Left renal cortex interstitium (tissue), 4 donors: ENCODE measurements at places on chromosomes 3 and 15.

DNA sequence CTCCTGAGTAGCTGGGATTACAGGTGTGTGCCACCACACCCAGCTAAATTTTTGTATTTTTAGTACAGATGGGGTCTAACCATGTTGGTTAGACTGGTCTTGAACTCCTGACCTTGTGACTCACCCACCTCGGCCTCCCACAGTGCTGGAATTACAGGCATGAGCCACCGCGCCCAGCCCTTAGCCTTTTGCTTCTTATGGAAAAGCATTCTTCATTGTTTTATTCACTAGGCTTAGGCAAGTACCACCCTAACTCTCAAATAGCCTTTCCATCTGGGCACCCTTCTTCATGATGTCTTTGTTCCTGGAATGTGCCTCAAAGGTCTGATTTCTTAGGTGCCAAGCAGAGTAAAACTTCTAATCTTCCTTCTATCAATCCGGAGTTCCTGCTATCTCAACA lies 641.8 kb downstream of the FHIT start:
- no peak for DNase-seq

- DNase-seq: no peak
These were observed 92.0 kb downstream of the IGSF11 start for GRCh38 chr3:118942671-118943070.

- no peak for DNase-seq
These were observed 96.7 kb downstream of the SV2B start for GRCh38 chr15:91196768-91197167.

DNA sequence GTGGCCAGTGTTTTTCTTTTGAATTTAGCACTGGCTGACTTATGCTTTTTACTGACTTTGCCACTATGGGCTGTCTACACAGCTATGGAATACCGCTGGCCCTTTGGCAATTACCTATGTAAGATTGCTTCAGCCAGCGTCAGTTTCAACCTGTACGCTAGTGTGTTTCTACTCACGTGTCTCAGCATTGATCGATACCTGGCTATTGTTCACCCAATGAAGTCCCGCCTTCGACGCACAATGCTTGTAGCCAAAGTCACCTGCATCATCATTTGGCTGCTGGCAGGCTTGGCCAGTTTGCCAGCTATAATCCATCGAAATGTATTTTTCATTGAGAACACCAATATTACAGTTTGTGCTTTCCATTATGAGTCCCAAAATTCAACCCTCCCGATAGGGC lies 43.5 kb downstream of the AGTR1 start:
- DNase-seq: no peak

GRCh38 chr3:125643172-125643571 lies 47.9 kb upstream of the OSBPL11 start:
- peak; percentile 22 for DNase-seq

- DNase-seq: no peak
These were observed 17.1 kb upstream of the PRSS50 start for GRCh38 chr3:46734773-46735172.

DNA sequence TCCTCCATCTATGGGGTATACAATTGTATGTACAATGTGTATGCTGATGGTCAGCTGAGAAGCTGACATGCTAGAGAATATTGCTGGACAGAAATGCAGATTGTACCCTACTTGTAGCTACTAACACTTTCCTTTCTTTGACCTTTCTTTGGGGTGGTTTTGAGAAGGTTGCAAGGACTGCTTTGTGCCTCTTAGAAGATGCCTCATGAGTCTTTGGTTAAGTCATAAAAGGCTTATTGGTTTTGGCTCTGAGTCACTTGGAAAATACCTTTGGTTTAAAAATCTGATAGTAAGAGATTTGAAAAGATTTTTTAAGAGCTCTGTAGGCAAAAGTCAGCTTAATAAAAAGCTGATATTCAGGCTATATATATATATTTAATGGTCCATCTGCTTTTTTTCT lies 71.5 kb downstream of the ZMAT3 start:
- DNase-seq: no peak

- no peak for DNase-seq
These were observed 96.0 kb downstream of the GTPBP8 start for GRCh38 chr3:113086560-113087461.

DNA sequence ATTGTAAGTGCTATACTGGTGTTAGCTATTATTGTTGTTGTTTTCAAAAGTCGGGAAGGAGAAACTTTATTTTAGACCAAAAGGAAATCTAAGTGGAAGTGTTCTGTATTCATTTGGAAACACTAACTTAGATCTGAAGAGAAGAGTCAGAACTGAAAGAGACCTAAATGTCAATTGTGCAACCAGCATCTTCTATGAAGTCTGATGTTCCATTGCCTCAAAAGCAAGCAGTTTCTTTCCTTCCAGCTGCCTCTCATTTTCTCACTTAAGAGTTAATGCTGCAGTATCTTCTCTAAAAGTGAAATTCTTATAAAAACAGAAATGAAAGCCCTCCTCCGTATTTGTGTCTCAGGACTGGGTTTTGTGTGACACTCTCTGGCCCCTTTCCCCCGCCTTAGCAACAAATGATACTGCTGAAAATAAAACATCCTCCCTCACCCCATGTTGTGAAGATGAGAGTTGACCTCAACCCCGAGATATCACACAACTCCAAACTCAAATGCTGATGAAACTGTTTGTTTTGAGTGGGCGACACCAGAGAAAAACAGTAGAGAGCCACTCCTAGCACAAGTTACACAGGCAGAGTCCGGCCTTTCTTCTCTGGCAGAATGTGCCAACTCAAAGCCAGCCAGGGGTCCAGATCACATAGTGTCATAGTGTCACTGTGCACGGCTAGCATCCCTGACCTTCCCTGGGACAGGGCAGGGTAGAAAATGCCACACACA lies 48.9 kb downstream of the GLDN start:
- DNase-seq: no peak

DNA sequence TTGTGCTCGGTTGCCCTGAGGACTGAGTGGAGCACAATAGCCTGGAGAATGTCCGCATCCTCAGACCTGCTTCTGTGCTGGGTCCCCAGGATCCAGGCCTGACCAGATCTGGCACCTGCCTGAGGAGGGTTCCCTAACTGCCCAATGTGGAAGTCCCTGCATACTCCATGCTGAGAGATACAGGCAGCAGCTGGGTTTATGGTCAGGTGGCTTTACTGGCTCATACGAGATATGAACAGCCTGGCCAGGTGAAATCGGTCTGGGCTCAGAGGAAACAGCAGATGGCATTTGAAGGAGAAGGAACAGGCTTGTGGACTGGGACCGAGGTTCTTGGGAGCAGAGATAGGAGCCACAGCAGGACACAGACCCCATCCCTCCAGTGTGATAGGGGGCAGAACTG lies 18.2 kb upstream of the KIF23 start:
- DNase-seq: no peak

DNA sequence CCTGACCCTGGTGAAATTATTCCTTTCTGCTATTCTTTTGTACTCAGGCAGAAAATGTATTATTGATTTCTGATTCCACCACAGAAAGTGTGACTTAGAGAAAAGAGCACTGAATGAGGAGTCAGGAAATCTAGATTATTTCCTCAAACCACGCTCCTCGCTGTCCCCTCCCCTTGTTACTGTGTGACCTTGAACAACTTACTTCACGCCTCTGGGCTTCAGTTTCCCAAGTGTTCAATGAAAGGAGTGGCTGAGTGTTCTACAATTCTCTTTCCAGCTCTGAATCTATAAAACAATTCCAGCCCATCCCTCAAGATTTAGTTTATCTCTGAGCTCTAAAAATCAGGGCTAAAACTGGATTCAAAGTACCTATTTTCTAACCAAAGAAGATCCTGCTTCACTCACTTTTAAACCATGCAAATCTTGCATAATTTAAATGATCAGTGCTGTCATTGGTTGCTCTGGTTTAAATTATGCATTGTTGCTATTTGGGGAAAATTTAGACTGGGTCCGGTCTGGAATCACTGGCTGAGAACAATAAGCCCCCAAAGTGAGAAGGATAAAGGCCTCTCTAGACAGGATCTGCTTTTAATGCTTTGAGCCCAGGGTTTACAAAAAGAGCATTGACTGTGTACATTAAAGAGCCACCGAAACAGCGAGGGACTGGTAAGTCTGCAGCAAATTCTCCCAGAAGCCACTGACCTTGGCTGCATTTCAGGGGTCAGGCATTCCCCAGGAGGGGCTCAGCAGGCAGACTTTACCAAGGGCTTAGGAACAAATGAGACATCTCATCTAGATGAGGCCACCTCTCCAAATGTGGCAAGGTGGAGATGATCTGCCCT lies 3.2 kb downstream of the TNIK start:
- DNase-seq: no peak

GRCh38 chr3:194082743-194083636 lies 53.0 kb upstream of the HES1 start:
- no peak for DNase-seq

- no peak for DNase-seq
These were observed 100.2 kb upstream of the CFAP20DC start for GRCh38 chr3:59150039-59150438.

- no peak for DNase-seq
These were observed 83.0 kb downstream of the AKAP13 start for GRCh38 chr15:85463276-85463892.

GRCh38 chr3:170429050-170429449 lies 10.4 kb downstream of the CLDN11 start:
- no peak for DNase-seq

DNA sequence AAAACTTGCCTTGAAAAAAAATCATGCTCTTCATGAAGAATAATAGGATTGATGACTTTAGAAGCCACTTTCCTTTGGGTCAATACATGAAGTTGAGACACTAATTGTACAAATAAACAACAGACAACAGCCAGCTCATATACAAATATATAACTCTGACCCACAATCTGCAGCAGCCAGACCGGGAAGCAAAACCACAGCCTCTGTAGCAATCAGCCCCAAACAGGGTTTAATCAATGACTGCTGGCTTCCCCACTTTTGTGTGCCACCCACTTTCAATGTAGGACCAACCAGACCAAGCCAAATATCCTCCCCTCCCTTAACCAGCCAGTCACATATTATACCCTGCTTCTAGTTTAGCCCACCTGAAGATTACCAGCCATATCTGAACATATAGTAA lies 39.0 kb downstream of the IFT57 start:
- no peak for DNase-seq

DNA sequence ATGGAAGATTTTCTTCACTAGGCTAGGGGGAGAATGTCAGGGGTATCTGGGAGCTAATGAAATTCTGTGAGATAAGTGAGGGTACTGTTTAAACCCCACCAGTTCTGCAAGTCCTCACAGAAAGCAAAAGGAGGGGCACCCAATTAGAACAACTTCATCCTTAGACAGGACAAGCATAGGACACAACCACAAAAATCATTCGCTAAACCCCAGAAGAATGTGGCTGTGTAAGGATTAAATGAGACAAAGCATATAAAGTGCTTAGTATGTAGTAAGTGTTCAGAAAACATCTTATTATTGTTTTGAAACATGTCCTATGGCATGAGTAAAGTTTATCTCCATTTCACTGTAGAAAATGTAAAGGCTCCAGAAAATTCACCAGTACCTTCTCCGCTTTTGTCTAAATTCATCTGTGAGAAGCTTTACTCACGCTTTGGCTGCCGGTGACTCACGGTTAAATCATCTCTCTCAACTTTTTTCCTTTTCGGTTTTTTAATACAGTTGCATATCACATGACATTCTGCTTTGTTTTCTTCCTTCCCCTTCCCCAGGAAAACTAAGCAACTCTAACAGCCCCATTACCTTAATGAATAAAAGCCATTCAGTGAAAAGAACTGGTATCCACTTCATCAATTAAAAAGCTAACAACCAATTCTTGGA lies 1.7 kb downstream of the CLRN1 start:
- DNase-seq: no peak

DNA sequence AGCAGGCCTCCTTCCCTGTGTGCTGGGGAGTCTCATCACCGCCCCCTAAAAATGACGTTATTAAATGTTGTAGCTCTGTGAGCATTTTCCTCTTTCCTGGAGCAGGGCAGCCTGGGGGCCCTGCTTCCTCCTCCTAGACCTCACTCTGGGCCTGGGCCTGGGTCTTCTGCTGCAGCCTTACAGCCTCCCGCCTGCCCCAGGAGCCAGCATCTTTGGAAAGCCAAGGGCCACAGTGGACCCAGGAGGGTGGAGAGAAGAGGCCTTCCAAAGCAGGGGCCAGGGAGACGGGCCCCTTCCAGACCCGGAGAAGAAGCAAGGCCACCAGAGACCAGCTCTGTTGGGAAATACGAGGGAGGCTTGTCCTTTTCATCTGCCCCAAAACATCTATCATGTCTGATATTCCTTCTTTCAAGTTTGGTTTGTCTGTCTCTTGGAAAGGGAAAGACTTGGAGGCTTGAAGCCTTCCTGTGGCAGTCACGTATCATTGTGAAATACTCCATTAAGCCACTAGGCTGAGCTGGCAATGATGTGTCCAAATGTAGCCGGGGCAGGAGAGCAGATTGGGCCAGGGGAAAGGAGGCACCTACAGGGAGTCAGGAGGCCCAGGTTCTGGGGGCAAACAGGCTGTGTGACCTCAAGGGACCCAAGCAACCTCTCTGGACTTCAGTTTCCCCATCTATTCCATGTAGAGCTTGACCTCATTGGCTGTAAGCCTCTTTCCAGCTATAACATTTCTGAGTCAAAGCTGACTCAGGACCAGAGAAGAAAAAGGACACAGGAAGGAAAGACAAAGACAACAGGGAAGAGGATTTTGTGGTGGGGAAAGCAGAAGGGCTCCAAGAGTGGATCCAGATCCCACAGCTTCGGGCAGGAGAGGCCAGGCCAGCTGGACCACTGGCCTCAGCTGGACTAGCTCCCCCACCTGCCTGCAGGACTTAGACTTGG lies 31.1 kb downstream of the CYP11A1 start:
- no peak for DNase-seq

DNA sequence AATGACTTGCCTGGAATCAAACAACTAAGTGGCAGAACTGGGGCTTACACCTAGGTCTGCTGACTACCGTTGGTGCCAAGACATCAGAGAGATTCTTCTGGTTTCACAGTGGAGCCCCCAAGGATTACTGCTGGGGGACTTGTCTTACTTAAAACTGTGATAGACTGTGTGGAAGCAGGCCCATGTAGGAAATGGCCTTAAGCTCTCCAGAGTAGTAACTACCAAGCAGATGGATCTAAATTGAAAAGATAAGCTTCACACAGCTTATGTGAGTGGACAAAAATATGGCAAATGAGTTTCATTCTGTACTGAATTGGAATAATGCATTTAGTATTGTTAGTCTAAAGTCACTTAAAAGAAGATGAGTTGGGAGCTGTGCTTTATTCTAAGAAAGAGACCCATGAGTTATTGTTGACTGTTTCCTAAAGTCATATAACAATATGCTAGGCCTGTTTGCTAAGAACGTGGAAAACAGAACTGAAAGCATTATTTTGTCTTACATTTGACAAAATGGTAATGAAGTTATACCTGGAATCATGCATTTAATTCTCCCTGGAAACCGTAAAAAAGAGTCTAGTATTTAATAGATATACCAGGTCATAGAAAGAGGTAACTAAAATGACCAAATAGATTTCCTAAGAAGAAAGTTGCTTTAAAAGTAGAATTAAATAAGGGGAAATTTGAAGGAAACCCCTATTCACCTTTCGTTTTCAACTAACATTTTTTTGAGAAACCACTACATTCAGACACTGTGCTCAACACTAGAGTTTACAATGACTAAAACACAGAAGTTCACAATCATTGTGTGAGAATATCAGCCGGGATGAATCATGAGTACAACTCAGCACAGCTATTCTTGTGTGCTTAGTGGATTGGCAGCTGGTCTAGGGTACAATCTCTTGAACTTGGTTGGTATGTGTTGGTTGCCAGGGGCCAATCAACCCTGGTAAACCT lies 13.0 kb upstream of the MAPK6 start:
- no peak for DNase-seq

GRCh38 chr3:183128709-183129108 lies 29.4 kb upstream of the MCCC1 start:
- no peak for DNase-seq

- DNase-seq: no peak
These were observed 1.3 kb downstream of the COLQ start for GRCh38 chr3:15520185-15520584.

GRCh38 chr15:71202712-71203111 lies 87.4 kb downstream of the THSD4 start:
- DNase-seq: no peak
